Left lung (tissue), 14 donors: ENCODE measurements at places on chromosomes 6 and 20. TPM values are rescaled to one million over a fixed set of nuclear protein-coding genes. Genes with fewer than 3 reads are reported as not detected.
A peak's percentile ranks its signal among the peaks of the same experiment; 100 is the strongest.

The SFTA2 gene
- total RNA-seq, result 384 TPM

- H3K27ac ChIP-seq, result no peak overlapping the region
- no peaks in the 10 kb centered on the region for H3K4me1 ChIP-seq
- H3K36me3 ChIP-seq, result peaks cover 47% of the 10 kb centered on the region
- H3K4me3 ChIP-seq, result no peak overlapping the region
- DNase-seq, result no peak
These were observed 37.1 kb downstream of the QRSL1 start for GRCh38 chr6:106666282-106667021.

DNA sequence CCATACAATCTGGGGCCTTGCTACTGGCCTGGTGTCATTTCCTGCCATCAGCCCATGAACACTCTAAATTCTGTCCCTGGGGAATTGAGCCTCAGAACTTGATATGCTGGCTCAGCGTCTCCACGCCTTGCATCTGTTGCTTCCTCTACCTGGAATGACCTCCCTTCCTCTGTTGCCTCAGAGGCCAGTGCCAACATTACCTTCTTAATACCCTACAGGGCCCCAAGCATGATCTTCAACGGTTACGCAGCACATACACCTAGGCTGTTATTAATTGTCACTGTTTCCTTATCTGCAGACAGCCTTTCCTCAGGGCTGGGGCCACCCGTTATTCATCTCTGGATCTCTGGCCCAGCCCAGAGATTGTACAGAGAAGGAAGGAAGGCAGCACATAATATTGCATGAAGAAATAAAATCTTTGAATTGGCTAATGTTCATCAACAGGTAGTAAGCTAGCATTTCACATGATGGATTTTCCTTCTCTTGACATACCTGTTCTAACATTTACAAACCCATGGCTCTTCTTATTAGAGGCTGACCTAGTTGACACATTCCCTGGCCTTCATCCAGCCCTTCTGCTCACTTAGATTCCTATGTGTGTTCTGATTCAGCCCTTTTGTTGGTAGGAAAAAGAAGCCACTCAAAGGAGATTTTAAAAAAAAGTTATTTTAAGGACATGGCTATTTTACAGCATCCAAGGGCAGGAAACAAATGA lies 8.4 kb upstream of the RNF182 start:
- H3K27me3 ChIP-seq, result peaks cover 4% of the 10 kb centered on the region
- H3K4me1 ChIP-seq, result no peaks in the 10 kb centered on the region
- H3K4me3 ChIP-seq, result no peak overlapping the region
- H3K36me3 ChIP-seq, result no peaks in the 10 kb centered on the region
- no peak overlapping the region for H3K27ac ChIP-seq
- DNase-seq, result no peak

- H3K4me1 ChIP-seq, result peaks cover 26% of the 10 kb centered on the region
- H3K36me3 ChIP-seq, result no peaks in the 10 kb centered on the region
- no peaks in the 10 kb centered on the region for H3K27me3 ChIP-seq
- no peak for DNase-seq
These were observed 46.4 kb downstream of the ARHGAP18 start for GRCh38 chr6:129663531-129663930.

The SEL1L2 gene
- not detected for total RNA-seq

- H3K27ac ChIP-seq, result no peak overlapping the region
- no peak for DNase-seq
- H3K4me3 ChIP-seq, result no peak overlapping the region
- no peaks in the 10 kb centered on the region for H3K27me3 ChIP-seq
- no peaks in the 10 kb centered on the region for H3K4me1 ChIP-seq
These were observed 244.7 kb downstream of the PTPRK start for GRCh38 chr6:128275681-128276080.

DNA sequence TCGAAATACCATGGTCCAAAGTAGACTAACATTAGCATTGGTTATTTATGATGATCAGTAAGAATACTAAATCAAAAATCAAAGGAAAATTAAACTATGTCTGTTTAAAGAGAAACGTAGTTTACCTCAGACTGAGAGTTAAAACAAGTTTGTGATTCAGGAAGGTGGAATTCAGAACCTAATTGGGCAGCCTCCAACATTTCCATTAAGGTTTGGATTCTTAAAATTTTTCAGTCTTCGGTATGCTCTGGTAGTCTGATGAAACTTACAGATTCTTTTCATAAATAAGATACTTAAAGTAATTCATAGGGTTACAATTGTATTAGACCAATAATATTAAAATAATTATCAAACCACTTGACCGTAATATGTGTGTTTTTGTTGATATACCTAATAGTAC lies 18.6 kb downstream of the HFE start:
- H3K27me3 ChIP-seq, result no peaks in the 10 kb centered on the region
- H3K36me3 ChIP-seq, result no peaks in the 10 kb centered on the region
- peaks cover 11% of the 10 kb centered on the region for H3K4me1 ChIP-seq
- H3K27ac ChIP-seq, result no peak overlapping the region

The IL17F gene
- total RNA-seq, result not detected

DNA sequence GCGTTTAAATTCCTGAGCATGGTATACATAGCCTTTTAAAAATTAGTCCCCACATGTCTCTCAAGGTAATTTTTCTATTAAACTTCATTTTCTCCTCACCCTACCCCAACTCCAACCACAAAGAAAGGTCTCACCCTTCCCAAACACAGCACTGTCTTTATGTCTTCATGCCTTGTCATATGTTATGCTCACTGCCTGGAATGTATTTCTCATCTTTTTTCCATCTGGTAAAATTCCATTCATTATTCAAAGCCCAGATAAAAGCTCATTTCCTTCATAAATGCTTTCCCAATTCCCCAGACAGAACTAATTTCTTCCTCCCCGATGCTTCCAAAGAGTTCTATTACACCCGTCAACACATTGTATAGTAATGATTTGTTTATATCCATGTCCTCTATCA lies 302.0 kb downstream of the ALDH8A1 start:
- DNase-seq, result no peak
- no peaks in the 10 kb centered on the region for H3K4me1 ChIP-seq
- no peak overlapping the region for H3K27ac ChIP-seq
- no peak overlapping the region for H3K4me3 ChIP-seq

GRCh38 chr20:48791666-48792071 lies 36.1 kb downstream of the PREX1 start:
- no peak overlapping the region for H3K4me3 ChIP-seq
- H3K4me1 ChIP-seq, result peaks cover 88% of the 10 kb centered on the region
- DNase-seq, result no peak
- H3K36me3 ChIP-seq, result no peaks in the 10 kb centered on the region
- H3K27me3 ChIP-seq, result no peaks in the 10 kb centered on the region

The STX11 gene
- total RNA-seq, result 18.2 TPM

DNA sequence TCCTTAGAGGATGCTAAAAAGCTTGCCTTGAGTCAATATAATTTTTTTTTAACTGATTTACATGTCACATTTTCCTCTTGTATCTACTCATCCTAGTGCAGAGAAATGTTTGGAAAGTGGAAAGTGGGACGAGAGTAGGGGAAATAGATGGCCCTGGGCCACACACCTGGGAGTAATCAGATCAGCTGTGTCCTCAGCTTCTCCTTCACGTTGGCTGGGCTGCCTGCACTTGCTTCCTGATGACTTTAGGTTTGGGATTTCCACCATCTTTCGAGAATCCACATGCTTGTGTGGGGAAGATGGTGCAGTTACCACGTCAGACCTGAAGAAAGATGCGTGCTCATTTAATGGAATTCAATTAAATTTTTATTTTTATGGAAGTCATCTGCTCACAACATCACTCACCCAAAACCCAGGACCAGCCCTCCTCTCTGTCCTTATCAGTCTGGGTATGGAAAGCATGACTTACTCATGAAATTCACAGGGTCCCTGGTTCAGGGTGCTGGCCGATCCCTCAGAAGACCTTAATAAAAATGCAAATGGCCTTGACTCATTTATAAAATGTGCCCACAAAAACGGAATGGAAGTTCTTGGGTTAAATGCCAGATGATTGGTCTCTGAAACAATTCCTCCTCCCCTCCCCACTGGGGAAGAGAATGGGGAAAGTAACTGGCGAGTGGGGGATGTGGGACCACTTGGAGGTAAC lies 74.5 kb upstream of the TIAM2 start:
- H3K36me3 ChIP-seq, result no peaks in the 10 kb centered on the region
- no peaks in the 10 kb centered on the region for H3K4me1 ChIP-seq
- DNase-seq, result no peak
- no peak overlapping the region for H3K4me3 ChIP-seq

DNA sequence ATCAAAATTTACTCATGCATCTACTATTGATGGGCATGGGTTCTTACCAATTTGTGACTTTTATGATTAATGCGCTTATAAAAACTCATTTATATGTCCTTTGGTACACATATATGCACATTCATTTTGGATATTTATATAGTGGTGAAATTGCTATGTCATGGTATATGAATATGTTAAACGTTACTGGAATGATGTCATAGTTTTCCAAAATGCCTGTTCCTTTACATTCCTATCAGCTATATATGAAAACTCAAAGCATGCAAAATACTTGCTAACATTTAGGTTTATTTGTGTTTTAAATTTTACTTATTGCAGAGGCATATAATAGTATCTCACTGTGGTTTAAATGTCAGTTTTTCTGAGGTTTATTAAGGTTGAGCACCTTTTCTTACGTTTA lies 1403.1 kb downstream of the HACE1 start:
- H3K27me3 ChIP-seq, result no peaks in the 10 kb centered on the region
- H3K4me1 ChIP-seq, result no peaks in the 10 kb centered on the region

GRCh38 chr6:132973514-132973993 lies 159.2 kb downstream of the RPS12 start:
- H3K27ac ChIP-seq, result no peak overlapping the region
- H3K36me3 ChIP-seq, result no peaks in the 10 kb centered on the region
- DNase-seq, result no peak
- no peak overlapping the region for H3K4me3 ChIP-seq
- H3K27me3 ChIP-seq, result no peaks in the 10 kb centered on the region

GRCh38 chr20:17589161-17589834 lies 19.4 kb downstream of the DSTN start:
- no peak for DNase-seq
- H3K27me3 ChIP-seq, result no peaks in the 10 kb centered on the region
- peaks cover 11% of the 10 kb centered on the region for H3K36me3 ChIP-seq
- no peak overlapping the region for H3K27ac ChIP-seq
- no peak overlapping the region for H3K4me3 ChIP-seq

- H3K27ac ChIP-seq, result no peak overlapping the region
- H3K36me3 ChIP-seq, result no peaks in the 10 kb centered on the region
- H3K4me3 ChIP-seq, result no peak overlapping the region
- no peaks in the 10 kb centered on the region for H3K27me3 ChIP-seq
These were observed 46.1 kb upstream of the TMX4 start for GRCh38 chr20:8065691-8066090.

DNA sequence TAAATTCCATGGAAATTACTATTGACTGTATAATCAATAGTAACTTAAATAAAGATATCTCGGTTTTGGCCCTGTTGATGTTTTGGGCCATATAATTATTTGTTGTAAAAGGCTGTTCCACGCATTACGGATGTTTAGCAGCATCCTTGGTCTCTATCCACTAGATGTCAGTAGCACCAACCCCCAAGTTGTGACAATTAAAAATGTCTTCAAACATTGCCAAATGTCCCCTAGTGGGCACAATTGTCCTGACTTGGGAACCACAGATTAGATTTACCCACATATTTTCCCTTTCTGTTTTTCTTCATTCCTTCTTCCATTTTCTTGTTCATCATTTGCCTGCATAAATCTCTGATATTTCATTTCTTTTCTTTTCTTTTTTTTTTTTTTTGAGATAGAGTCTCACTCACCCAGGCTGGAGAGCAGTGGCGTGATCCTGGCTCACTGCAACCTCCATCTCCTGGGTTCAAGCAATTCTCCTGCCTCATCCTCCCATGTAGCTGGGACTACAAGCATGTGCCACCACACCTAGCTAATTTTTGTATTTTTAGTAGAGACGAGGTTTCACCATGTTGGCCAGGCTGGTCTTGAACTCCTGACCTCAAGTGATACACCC lies 13.6 kb upstream of the WFDC8 start:
- no peak overlapping the region for H3K4me3 ChIP-seq
- no peaks in the 10 kb centered on the region for H3K36me3 ChIP-seq
- no peaks in the 10 kb centered on the region for H3K4me1 ChIP-seq
- no peaks in the 10 kb centered on the region for H3K27me3 ChIP-seq
- DNase-seq, result no peak

- no peak overlapping the region for H3K27ac ChIP-seq
- H3K4me3 ChIP-seq, result no peak overlapping the region
- no peaks in the 10 kb centered on the region for H3K36me3 ChIP-seq
- H3K4me1 ChIP-seq, result no peaks in the 10 kb centered on the region
These were observed 75.7 kb downstream of the WDR27 start for GRCh38 chr6:169626169-169626568.

DNA sequence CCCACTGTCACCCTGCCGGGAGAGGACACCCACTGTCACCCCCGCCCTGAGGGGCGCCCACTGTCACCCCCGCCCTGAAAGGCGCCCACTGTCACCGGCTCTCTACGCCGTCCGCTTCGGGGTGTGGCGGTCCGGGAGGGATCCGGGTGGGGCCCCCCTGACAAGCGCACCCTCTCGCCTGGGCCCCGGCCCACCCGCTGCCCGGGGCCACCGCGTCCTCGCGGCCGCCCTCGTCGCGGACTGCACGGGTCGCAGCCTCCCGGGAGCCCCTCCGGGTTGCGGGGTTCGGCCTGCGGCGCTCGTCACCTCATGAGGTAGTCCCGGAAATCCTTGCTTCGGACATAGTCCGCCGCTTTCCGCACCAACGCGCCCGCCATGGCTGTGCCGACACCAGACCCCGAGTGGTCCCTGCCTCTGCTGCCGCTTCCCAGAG lies 224 bp downstream of the MPC1 start:
- H3K4me3 ChIP-seq, result peak overlapping the region; percentile 92
- H3K27ac ChIP-seq, result peak overlapping the region; percentile 89
- no peaks in the 10 kb centered on the region for H3K27me3 ChIP-seq
- H3K36me3 ChIP-seq, result no peaks in the 10 kb centered on the region
- DNase-seq, result no peak
- peaks cover 10% of the 10 kb centered on the region for H3K4me1 ChIP-seq

The MEP1A gene
- total RNA-seq, result not detected

DNA sequence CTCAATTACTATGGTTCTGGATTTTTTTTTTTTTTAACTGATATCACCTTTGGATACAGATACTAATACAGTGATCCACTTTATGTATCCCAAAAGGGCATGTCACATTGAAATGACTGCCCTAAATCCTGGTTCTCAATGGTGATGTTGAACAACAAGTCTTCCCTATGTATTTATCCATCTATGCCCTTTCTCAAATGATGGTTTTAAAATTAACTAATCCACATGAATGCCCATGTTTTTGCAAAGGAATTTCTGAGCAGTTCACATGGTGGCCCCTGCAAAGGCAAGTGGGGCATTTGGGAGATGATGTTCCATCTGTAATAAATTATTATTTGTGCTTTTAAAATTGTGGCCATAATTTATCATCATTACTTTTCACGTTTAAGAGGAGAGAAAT lies 2.7 kb downstream of the ADGRB3 start:
- H3K4me3 ChIP-seq, result no peak overlapping the region
- H3K4me1 ChIP-seq, result no peaks in the 10 kb centered on the region
- peaks cover 61% of the 10 kb centered on the region for H3K27me3 ChIP-seq
- DNase-seq, result no peak
- no peaks in the 10 kb centered on the region for H3K36me3 ChIP-seq
- no peak overlapping the region for H3K27ac ChIP-seq
